SJSA1 (cell line): ENCODE measurements at places on chromosomes 12 and 14. TPM values are rescaled to one million over a fixed set of nuclear protein-coding genes. Genes with fewer than 3 reads are reported as not detected.
A peak's percentile ranks its signal among the peaks of the same experiment; 100 is the strongest.

The TEX52 gene
- total RNA-seq: not detected in 2 replicates

- H3K4me3 ChIP-seq: no peak overlapping the region
- no peaks in the 10 kb centered on the region for H3K4me1 ChIP-seq
- H3K27ac ChIP-seq: no peak overlapping the region
- no peaks in the 10 kb centered on the region for H3K36me3 ChIP-seq
- H3K27me3 ChIP-seq: no peaks in the 10 kb centered on the region
- DNase-seq: no peak
These were observed 20.2 kb downstream of the ADGRD1 start for GRCh38 chr12:130973906-130974305.

DNA sequence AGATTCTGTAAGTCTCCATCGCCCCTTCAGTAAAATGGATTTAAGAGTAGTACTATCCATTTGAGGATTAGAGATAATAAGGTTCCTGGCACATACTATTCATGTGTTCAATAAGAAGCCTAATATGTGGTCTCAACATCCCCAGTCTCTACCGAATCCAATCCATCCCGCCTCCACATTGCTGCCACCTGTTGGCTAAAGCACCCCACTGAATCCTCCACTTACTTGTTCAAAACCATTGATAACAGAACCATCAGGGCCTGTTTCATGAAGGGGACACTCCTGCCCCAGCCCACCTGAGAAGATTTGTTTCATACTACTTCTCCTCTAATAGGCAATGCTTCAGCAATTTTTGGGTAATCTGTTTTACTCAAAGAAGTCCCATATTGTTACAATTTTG lies 147.5 kb downstream of the SLC2A13 start:
- no peak for DNase-seq
- no peaks in the 10 kb centered on the region for H3K4me1 ChIP-seq
- H3K27ac ChIP-seq: no peak overlapping the region
- no peaks in the 10 kb centered on the region for H3K27me3 ChIP-seq

DNA sequence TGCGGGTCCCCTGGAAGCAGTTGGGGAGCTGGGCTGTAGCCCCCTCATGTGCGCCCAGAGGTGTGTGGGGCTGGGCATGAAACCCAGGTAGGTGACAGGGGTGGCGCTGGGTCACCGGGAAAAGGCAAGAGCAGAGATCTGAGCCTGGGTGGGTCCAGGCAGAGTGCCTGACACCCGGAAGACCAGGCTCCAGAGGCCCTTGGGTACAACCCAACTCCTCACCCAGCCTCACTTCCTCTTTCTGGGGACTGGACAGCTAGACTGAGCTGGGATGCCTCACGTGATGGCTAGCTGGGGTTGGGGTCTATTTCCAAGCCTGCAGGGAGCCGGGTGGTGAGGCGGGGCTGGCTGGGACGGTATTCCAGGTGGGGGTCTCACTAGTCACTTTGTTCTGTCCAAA lies 16.3 kb upstream of the CYP46A1 start:
- H3K36me3 ChIP-seq: no peaks in the 10 kb centered on the region
- H3K27me3 ChIP-seq: no peaks in the 10 kb centered on the region
- H3K4me3 ChIP-seq: no peak overlapping the region
- DNase-seq: no peak

DNA sequence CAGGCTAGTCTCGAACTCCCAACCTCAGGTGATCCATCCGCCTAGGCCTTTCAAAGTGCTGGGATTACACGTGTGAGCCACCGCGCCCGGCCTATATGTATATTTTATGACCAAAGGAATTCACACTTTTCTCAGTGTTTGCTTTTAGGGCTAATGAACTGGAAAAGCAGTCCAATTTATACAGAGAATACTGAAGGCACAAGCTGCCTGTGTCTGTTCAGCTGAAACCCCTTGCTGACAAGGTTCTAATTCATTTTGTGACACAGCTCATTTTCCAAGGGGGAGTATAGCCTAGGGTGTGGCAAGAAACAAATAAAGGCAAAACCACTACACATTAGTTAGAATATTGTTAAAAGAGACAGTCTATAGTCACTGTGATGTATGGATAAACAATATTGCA lies 18.3 kb upstream of the NEMF start:
- peaks cover 8% of the 10 kb centered on the region for H3K4me1 ChIP-seq
- no peak overlapping the region for H3K27ac ChIP-seq
- no peak overlapping the region for H3K4me3 ChIP-seq

DNA sequence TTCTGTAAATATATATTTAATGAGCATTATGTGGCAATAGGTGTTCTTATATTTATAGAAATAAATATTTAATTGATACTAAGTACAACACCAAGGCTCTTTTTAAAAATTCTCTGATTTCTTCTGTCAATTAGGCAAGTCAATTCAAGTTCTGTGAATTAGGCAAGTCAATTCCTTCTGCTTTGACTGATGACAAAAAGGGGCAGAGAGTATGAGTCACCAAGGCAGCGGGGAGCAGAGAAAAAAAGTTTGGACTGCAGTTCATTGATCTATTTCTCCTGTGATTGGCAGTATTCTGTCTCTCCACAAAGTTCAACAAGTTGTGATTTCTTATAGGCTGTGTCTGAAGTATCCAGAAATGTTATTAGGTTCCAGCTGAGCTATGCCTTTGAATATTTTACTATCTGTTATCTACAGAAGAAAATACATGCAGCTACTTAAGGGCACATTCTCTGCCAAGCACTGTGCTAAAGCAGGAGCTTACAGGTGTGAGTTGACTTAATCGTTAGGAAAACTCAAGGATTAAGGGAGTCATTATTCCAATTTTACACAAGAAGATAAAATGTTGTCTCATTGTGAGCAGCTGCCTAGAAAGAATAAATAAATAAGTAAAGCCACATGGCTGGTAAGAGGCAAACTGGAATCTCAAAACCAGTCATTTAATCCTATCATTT lies 206.4 kb upstream of the ALG10B start:
- no peak for DNase-seq
- H3K36me3 ChIP-seq: no peaks in the 10 kb centered on the region
- H3K27ac ChIP-seq: no peak overlapping the region
- no peaks in the 10 kb centered on the region for H3K4me1 ChIP-seq
- H3K27me3 ChIP-seq: no peaks in the 10 kb centered on the region

DNA sequence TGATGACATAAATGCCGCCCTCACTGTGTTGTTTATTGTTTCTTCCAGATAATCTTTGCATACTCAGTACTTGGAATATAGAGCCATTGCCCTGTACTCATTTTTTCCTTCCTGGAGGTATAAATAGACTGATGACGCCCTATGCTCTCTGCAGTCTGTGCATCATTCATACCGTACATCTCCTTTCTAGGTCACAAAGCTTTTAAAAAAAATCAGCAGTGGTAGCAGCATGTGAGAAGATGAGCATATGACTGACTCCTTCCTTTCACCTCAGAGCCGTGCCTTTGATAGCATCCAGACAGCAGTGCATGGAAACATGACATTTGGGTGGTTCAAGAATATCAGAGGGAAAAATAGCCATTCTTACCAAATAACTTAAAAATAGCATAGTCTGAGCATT lies 77.3 kb downstream of the PDE3A start:
- no peak overlapping the region for H3K4me3 ChIP-seq
- H3K4me1 ChIP-seq: peaks cover 6% of the 10 kb centered on the region
- H3K27ac ChIP-seq: no peak overlapping the region
- no peaks in the 10 kb centered on the region for H3K36me3 ChIP-seq
- no peaks in the 10 kb centered on the region for H3K27me3 ChIP-seq

- no peaks in the 10 kb centered on the region for H3K36me3 ChIP-seq
- no peak overlapping the region for H3K4me3 ChIP-seq
- H3K27ac ChIP-seq: no peak overlapping the region
- no peak for DNase-seq
- peaks cover 31% of the 10 kb centered on the region for H3K4me1 ChIP-seq
- no peaks in the 10 kb centered on the region for H3K27me3 ChIP-seq
These were observed 12.5 kb downstream of the VWF start for GRCh38 chr12:6112004-6112403.

GRCh38 chr14:71742485-71742884 lies 189.7 kb upstream of the RGS6 start:
- DNase-seq: no peak
- H3K27ac ChIP-seq: no peak overlapping the region
- H3K27me3 ChIP-seq: no peaks in the 10 kb centered on the region
- H3K36me3 ChIP-seq: no peaks in the 10 kb centered on the region; the same call in 1 of the 2 replicates
- no peak overlapping the region for H3K4me3 ChIP-seq
- H3K4me1 ChIP-seq: no peaks in the 10 kb centered on the region

DNA sequence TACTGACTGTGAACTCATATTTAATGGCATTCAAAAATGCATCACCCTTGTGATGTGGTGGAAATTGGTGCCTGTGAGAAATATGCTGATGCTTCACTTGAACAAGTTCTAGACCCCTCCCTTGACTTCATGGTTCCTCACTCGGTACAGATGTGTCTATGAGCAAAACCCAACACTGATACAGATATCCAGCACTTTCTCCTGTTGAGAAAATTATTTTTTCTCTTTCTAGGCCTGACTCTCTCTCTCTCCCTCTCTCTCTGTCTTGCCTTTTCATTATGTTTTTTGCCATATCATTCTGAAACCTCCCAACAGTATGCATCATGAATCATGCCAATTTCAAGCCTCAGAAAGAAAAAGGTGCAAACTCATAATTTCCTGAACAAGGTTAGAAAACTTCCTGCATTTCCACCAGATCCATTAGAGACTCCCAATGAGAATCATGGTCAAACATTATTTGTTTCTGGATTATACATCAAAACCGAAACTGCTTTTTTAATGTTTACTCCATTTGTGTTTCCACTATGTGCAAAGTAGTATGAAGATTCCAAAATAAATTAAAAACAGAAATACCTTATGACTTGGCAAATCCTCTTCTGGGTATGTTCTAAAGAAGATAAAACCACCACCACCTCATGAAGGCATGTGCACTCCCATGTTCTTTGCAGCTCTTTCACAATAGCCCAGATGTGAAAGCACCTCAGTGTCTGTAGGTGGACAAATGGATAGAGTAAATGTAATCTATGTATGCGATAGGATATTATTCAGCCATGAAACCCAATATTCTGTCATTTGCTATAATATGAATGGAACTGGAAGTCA lies 543.6 kb downstream of the TMEM121 start:
- no peaks in the 10 kb centered on the region for H3K4me1 ChIP-seq
- no peak overlapping the region for H3K27ac ChIP-seq
- H3K27me3 ChIP-seq: no peaks in the 10 kb centered on the region
- DNase-seq: no peak
- H3K4me3 ChIP-seq: no peak overlapping the region

The EIF5 gene
- total RNA-seq: 127 and 177 TPM in 2 replicates

- no peaks in the 10 kb centered on the region for H3K36me3 ChIP-seq
- no peak for DNase-seq
- no peak overlapping the region for H3K27ac ChIP-seq
- H3K27me3 ChIP-seq: no peaks in the 10 kb centered on the region
- H3K4me3 ChIP-seq: no peak overlapping the region
These were observed 71.6 kb upstream of the STXBP6 start for GRCh38 chr14:25121337-25122129.

GRCh38 chr14:103361867-103362266 lies 23.3 kb upstream of the MARK3 start:
- H3K36me3 ChIP-seq: no peaks in the 10 kb centered on the region
- no peaks in the 10 kb centered on the region for H3K27me3 ChIP-seq
- peak; percentile 55 for DNase-seq
- peak overlapping the region; percentile 37 for H3K27ac ChIP-seq
- H3K4me1 ChIP-seq: peaks cover 7% of the 10 kb centered on the region

DNA sequence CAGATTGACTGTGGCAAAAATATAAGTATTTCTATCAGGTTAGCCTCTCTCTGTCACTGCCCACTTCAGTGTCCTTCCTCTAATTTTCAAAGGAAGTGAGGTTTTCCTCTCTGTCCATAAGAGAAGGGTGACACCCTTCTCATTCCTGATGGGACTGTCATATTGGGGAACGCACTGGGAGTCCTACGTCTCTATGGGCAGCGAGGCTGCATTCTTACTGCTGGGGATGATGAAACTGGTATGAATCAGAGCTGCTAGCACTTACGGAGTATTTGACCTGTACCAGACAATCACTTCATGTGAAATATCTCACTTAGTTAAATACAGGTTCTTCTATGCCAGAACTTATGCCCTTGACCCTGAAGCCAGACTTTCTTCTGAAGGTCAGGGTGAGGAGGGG lies 436.3 kb downstream of the DPF3 start:
- H3K27me3 ChIP-seq: no peaks in the 10 kb centered on the region
- no peak overlapping the region for H3K4me3 ChIP-seq
- no peaks in the 10 kb centered on the region for H3K36me3 ChIP-seq
- H3K27ac ChIP-seq: no peak overlapping the region
- H3K4me1 ChIP-seq: no peaks in the 10 kb centered on the region

The VSX2 gene
- total RNA-seq: not detected in 2 replicates

The USP15 gene
- 29.0 and 36.3 TPM in 2 replicates for total RNA-seq

The TCL1B gene
- not detected in 2 replicates for total RNA-seq

- no peaks in the 10 kb centered on the region for H3K27me3 ChIP-seq
- no peak for DNase-seq
- H3K36me3 ChIP-seq: no peaks in the 10 kb centered on the region
- H3K4me3 ChIP-seq: no peak overlapping the region
- H3K27ac ChIP-seq: no peak overlapping the region
These were observed 298.6 kb upstream of the PPFIA2 start for GRCh38 chr12:82057770-82058169.

The DEPDC4 gene
- total RNA-seq: 1.9 and 2.5 TPM in 2 replicates

The HELB gene
- 1.3 and 2.3 TPM in 2 replicates for total RNA-seq

GRCh38 chr12:109475121-109475520 lies 2.0 kb downstream of the KCTD10 start:
- H3K4me1 ChIP-seq: peaks cover 29% of the 10 kb centered on the region
- no peaks in the 10 kb centered on the region for H3K27me3 ChIP-seq
- no peak for DNase-seq
- H3K27ac ChIP-seq: no peak overlapping the region
- H3K36me3 ChIP-seq: peaks cover 61% of the 10 kb centered on the region
- no peak overlapping the region for H3K4me3 ChIP-seq

DNA sequence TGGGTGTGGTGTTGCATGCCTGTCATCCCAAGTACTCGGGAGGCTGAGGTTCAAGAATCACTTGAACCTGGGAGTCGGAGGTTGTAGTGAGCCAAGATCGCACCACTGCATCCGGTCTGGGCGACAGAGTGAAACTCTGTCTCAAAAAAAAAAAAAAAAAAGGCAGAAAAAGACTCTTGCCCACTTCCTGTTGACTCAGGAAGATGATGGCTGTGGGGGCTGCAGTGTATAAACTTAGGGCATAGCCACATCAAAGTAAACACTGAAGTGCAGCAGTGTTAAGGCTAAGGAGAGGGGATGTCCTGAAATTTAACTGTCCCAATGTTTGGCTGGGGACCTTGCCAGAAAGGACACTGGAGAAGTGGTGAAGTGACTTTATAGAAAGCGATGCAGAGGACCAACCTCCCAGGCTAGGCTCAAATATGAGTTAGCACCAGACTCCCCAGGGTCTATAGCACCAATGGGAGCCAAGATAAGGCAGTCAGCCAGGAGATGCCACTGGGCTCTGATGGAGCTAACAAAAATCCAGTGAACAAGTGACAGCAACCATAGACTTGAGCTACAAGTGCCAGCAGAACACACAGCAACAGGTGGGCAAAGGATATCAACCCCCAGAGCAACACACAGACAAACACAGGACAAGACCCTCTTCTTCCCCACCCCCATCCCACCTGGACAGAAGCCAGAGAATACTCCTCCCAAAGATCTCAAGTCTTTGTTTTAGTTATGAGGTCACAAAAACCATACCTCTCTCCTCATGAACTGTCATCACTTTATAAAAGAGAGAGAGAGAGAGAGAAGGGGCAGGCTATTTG lies 28.0 kb downstream of the NELL2 start:
- H3K36me3 ChIP-seq: no peaks in the 10 kb centered on the region
- H3K4me3 ChIP-seq: no peak overlapping the region
- H3K4me1 ChIP-seq: no peaks in the 10 kb centered on the region
- 0 out of 2 replicates have a peak, but pooled peaks cover 4% of the 10 kb centered on the region for H3K27me3 ChIP-seq
- no peak for DNase-seq

GRCh38 chr12:52870361-52871290 lies 21.8 kb upstream of the KRT78 start:
- no peaks in the 10 kb centered on the region for H3K36me3 ChIP-seq
- no peak overlapping the region for H3K4me3 ChIP-seq
- H3K27ac ChIP-seq: peak overlapping the region; percentile 100
- DNase-seq: peak; percentile 72
- no peaks in the 10 kb centered on the region for H3K27me3 ChIP-seq
- peaks cover 56% of the 10 kb centered on the region for H3K4me1 ChIP-seq
